Inflammatory macrophage treated with lipopolysaccharide for 4 hours (primary cell): ENCODE measurements at places on chromosomes 1 and 21.
A peak's percentile ranks its signal among the peaks of the same experiment; 100 is the strongest.

GRCh38 chr1:228723921-228724320 is 11.4 kb upstream of the RHOU start:
- no peak for DNase-seq

GRCh38 chr1:157091668-157092273 is 7.8 kb downstream of the ETV3L start:
- DNase-seq, result no peak

DNA sequence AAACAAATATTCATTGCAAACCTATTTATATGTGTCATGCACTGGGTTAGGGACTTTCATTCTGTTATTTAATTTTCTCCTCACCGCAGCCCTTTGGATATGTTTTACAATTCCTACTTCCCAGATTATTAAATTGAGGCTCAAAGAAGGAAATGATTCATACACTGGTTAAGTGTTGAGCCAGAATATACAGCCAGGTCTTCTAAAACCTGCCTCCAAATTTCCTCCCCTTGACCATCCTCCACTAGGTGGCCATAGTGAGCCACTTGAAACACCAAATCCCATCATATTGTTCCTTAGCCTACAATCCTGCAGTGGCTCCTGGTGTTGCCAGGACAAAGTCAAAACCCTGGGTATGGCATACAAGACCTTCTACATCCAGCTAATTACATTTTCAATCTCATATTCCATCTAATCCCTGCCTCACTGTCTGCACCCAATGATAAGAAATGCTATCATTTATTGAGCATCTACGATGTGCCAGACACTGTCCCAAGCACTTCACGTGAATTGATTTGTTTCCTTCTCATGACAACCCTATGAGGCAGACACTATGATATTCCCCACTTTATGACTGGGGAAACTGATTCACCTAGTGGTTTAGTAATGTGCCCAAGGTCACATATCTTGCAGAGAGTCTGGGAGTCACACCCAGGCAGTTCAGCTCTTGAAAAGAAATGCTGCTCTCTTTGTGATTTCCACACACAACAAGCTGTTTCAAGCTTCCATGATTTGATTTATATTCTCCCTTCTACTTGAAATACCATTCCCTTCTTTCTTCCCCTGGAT is 23.6 kb upstream of the KIRREL1 start:
- peak; percentile 22 for DNase-seq

DNA sequence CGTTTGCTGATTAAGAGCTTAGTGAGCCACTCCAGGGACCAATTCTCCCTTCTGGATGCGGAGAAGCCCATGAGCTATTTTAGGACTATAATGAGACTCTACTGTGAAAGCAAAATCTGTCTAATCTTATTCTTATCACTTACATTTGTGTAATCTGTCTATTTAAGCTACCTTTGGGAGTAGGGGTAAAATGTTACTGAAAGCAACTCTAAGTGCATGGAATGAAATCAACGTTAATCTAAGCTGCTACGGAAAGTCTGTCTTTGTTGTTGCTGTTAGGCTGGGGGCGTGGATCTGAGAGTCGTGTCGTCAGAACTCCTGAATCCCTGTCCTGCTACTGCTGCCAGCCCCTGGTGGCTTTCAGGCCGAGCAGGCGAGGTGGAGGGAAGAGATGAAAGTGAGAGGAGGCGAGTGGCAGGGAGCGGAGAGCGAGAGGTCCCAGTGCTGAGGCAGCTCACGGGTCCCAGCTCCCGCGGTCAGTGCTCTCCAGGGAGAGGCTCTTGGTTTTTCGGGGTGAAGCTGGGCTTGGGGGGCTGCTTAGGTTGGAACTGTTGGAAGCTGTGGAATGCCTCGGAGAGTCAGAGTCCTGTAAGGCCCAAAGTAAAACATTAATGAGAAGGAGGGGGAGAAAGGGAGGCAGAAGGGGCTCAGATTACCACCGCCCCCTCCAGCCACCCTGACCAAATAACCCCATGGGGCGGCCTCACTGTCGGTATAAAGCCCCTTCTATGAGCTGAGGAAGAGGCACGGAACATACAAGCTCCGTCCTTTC is 53.9 kb downstream of the COQ8A start:
- DNase-seq, result no peak

DNA sequence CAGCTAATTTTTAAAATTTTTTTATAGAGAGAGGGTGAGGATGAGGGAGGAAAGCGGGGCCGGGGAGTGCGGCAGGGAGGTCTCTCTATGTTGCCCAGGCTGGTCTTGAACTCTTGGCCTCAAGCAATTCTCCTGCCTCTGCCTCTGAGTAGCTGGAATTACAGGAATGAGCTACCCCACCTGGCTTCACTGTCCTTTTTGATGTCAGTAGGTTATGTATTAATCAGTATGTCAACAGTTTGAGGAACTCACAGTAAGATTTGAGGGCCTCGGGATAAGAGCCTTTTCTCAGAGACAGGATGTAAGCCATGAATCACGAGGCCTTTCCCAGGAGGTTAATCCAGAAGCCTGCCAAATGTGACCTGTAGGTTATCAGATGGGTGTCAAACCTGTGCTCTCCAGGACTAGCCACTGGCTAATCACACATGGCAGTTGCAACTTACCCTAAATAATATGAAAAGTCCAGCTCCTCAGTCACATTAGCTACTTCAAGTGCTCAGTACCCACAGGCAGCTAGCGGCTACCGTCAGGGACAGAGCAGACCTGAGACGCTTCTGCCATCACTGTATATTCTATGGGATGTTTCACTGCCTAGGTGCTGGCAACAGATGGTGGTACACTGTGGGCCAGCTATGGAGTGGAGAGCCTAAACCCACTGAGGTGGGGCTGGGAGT is 33.1 kb downstream of the TRIM67 start:
- DNase-seq, result no peak

DNA sequence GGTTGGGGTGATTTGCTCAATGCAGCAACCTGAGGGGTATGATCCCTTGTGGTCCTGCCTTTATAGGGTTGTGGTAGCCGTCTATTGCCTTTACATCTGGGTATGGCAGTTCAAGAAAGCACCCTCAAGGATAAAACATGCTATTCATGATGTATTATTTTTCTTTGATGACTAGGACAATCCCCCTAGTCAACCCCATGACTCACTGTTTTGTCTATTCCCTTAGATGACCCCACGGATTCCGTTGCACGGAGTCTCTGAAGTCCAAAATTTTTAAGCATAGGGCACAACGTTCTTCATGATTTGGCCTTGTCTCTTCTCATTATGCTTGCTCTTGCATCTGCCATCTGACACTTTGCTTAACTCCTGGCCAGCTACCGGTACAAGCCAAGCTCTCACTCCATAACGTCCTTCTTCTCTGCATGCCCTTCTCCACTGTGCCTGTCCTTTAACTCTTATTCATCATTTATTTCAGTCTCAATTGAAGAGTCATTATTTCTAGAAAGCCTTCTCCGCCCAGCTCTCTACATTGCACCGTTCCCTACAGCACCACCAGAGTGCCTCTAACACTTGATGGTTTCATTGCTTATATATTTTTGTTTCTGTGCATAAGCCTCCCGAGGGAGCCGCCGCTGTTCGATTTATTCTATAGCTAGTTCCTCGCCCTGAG is 838 bp upstream of the DISP1 start:
- no peak for DNase-seq

DNA sequence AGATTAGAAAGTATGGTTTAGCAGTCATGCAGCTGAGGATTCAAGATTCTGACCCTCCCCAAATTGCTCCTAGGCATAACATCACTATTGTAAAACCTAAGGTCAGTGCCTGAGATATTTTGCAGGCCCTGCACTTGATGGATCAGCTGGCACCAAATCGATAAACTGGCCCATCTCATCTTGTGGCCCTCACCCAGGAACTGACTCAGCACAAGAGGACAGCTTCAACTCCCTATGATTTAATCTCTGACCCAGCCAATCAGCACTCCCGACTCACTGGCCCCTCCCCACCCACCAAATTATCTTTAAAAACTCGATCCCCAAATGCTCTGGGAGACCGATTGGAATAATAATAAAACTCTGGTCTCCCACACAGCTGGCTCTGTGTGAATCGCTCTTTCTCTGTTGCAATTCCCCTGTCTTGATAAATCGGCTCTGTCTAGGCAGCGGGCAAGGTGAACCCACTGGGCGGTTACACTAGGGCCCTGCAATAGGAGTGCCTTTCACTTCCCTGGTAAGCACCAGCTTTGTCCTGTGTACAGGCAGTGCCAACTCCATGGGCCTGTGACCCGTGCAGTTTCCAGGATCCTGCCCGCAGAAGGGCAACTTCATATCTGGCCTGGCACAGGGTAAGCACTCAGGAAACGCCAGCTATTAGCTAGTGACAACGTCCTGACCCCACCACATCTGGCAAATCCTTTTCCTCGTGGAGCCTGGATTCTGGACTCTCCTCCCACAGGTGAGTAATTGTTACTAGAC is 28.7 kb upstream of the SLC2A5 start:
- no peak for DNase-seq

DNA sequence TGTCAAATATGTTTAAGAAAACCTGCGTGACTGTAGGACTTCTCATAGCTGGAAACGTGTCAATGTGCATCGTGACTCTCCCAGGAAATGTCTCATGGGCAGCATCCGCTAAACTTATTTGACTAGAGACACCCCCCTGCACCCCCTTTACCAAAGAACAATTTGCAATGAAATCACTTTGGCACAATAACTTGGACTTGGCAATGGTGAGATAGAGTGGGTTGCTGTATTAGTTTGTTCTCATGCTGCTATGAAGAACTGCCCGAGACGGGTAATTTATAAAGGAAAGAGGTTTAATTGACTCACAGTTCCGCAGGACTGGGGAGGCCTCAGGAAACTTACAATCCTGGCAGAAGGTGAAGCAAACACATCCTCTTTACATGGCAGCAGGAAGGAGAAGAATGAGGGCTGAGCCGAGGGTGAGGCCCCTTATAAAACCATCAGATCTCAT is 13.8 kb downstream of the CLDN14 start:
- no peak for DNase-seq

GRCh38 chr1:167479331-167479979 is 38.9 kb downstream of the CD247 start:
- no peak for DNase-seq

GRCh38 chr1:52636721-52637695 is 4.0 kb downstream of the SHISAL2A start:
- peak; percentile 70 for DNase-seq

GRCh38 chr1:98027103-98027705 is 106.4 kb upstream of the DPYD start:
- no peak for DNase-seq
